ENCODE measurements at places on chromosomes 7 and 10.

DNA sequence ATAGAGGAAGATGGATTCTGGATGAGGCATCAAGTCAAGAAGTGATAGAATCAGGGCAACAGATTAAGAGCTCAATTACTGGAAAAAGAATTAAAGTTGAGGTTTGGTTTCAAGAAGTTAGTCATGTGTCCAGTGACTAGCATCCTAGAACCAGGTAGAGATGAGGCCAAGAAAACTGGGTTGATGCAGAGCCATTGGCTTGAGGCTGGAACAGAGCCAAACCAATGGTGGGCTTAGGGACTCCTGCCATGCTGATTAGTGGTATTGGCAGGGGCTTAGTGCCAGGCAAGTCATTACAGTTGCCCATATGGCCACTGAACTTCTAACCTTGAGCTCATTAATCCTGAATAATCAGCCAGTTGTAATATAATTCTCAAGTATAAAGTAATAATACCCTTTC, 18.5 kb downstream of the ZNF277 start:
- DNase-seq = no peak

- DNase-seq = peak; percentile 23
Observed at GRCh38 chr7:132575419-132575981, 770 bp downstream of the PLXNA4 start.

- no peak for DNase-seq
Observed at GRCh38 chr10:620417-620816, 69.1 kb downstream of the DIP2C start.

GRCh38 chr10:109939315-109939961, 16.1 kb upstream of the XPNPEP1 start:
- no peak for DNase-seq

GRCh38 chr10:26911811-26912461, 51.2 kb upstream of the ABI1 start:
- no peak for DNase-seq

GRCh38 chr7:158816995-158817394, 12.3 kb downstream of the ESYT2 start:
- DNase-seq = no peak

- DNase-seq = no peak
Observed at GRCh38 chr10:71725998-71726579, 6.5 kb upstream of the C10orf105 start.

DNA sequence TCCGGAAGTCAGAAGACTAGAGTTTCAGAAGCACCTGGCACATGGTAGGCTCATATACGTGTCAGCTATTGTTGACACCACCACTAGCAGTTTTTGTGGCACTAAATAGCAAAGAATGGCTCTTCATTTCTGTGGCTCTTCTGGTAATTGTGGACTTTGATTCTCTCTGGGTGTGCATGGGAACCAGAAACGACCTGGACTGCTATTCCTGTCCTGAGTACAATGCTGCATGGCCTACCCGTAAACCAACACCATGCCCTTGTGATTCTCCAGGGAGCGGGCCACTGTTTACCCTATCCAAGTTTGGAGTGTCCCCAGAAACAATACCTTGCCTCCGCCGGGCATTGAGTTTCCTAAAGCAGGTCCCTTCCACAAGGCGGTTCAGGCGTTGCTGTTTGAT, 162.9 kb upstream of the AOAH start:
- no peak for DNase-seq

DNA sequence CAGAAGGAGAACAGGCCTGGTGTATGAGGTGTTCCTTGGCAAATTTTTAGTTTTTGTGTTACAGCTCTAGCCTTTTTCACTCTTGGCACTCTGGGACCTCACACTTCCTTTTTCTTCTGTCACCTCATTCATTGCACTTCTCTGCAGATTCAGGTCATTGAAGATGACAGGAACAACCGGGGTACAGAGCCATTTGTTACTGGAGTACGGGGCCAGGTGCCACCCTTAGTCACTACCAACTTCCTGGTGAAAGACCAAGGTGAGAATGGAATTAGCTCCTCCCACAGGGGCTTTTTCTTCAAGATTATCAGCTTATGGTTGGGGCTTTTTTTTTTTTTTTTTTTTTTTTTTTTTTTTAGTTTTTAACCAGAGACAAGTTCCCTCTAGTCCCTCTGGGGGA, 18.5 kb upstream of the CHCHD1 start:
- DNase-seq = no peak

- no peak for DNase-seq
Observed at GRCh38 chr7:155643804-155644177, 670 bp upstream of the RBM33 start.

GRCh38 chr10:22489467-22489866, 144.2 kb downstream of the SPAG6 start:
- DNase-seq = no peak

DNA sequence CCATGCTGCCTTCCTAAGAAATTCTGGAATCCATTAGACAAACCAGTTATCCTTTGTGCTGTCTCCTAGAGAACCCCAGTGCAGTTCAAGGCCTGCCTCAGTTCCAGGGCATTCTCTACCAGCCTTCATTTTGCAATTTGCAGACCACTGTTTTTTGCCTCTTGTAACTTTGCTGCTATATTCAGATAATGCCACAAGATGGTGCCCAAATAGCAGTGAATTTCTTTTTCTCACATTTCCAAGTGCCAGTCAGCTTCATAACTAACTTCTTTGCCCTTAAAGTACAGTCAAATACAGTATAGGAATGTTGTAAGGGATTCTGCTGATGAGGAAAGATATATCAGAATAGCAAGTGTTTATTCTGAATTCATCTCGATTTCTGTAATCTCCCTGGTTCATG, 25.2 kb downstream of the LOXL4 start:
- DNase-seq = no peak

DNA sequence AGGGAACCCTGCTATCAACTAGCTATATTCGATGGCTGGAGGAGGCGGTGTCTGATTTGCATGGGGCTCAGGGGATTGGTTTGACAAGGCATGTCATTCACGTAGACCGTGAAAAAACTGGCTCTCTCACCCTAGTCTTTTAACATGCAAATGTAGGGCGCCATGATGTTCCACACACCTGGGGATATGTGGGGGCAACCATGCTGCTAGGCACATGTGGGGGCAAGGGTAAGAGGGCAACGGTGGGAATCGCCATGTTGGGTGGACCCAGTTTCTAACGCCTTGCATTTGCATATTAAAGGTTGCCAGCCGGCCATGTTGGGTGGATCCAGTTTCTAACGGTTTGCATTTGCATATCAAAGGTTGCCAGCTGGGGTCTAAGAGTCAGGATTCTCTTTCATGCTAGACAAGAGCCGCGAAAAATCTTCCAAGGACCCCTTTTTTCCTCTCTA, 419.2 kb upstream of the NFE2L3 start:
- no peak for DNase-seq

DNA sequence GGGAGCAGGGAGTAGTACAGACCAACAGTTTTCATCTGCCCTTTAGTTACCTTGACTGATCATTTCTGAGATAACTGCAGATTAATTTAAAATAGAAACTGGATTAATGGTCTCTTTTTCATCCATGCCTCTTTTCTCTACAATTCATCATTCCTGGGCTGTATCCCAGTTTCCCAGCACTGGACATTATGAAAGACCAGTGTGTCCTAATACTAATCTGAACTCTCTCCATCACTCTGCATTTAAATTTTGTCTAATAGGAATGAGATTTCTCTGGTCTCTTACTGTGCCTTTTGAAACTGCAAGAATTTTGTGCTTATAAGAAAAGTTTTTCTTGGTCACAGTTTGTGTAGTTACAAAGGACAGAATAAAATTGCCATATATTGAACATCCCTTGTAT, 12.7 kb downstream of the PLEKHA8 start:
- DNase-seq = no peak

DNA sequence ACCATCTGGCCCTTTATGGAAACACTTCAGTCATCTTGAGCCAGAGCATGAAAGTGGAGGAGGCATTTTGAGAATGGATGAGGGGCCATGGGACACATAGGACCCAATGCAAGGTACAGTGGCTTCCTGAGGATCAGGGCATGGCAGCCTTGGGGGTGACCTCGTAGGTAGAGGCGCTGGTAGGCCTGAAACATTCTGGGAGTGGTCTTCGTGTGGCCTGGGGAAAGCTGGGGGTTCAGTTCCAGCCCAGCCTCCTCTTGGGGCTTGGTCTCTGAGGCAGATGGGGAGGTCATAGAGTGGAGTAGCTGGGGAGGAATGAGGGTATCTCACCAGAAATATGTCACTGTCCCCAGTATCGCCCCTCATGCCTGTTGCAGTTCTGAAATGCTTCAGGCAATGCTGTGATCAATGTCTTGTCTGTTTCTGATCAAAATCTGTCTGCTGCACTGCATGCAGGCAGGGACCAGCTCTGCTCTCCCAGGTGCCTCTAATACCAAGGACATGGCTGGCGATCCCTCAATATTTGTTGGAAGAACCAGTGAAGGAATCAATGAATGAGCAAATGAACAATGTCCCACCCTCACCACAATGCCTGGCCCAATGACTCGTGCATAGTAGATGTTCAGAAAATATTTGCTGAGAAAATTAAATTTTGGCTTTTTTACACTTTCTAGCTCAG, 90.9 kb downstream of the CHST15 start:
- no peak for DNase-seq

DNA sequence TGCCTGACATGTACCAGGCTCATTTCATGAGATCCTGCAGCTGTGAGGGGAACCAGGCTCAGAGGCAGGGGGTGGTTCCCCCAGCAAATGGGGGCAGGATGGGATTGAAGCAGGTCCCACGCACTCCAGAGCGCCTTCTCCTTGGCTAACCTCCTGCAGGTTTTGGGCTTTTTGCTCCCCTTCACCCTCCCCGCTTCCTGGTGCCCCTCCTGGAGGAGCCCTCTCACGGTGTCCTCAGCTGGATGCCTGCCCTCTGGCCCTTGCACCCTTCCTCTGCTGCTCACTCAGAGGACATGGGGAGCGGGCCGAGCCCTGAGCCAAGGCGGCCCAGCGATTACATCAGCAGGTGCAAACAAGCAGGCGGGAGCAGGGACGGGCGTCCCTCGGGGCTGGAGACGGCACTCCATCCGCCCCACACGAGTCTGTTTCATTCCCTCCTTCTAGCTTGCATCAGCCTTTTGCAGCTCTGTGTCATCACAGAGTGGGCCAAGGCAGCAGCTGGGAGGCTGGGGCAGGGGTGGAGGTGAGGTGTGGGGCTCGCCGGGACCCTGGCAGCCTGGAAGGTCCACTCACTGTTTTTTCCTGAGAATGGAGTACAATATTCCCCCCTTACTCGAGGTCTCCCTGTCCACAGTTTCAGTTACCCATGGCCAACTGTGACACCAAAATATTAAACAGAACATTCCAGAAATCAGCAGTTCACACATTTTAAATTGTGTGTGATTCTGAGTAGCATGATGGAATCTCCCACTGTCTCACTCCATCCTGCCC, 52.7 kb upstream of the SLC29A3 start:
- DNase-seq = peak; percentile 11

DNA sequence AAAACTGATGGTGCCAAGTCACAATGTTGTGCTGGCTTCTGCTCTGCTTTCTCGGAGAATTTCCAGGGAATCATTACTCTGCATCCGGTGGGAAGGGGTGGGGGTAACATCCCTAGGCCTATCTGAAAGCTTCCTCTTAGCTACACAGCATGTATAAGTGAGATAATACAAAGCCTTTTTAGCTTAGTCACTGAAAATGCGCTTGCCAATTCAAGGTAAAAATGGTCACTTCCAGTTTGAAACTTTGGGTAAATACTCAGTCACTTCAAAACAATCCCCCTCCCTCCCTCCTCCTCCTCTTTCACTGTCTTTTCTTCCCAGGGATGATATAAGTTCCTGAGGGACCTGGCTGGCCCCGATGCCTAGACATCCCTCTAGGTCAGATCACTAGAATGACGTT, 57.3 kb upstream of the APBB1IP start:
- no peak for DNase-seq

GRCh38 chr10:81019029-81019890, 481.6 kb downstream of the SH2D4B start:
- peak; percentile 1 for DNase-seq

DNA sequence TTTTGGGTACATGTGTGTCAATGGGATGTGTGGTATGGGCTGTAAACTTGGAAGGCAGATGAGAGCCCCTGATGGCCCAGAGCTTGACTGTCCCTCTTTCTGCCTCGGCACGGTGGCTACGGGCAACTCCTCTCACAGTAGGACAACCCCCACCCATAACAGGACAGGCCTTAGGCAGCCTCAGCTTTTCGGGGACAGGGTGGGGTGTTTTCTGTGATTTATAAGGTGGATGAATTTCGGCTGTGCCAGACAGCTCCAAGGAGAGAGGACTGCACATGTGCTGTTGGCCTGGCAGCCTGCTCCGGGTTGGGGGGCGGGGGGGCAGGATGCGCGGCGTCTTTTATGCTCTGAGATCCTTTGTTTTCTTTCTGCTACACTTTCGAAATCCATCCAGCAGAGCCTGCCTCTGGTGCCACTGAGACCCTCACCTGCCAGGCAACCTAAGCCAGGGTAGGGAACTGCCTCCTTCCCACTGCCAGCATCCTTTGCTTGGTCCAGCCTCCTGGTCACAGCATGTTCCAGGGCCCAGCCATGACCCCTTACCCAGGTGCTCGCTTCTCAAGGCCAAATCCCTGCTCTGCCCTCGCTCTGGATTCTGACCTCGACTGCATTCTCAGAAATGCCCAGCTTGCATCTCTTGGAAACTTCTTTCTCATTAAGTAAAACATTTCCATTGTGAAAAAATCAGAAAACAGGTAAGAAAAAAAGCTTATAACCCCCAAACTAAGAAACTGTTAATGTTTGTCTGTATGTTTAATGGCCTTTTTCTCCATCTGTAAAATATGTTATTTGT, 15.4 kb upstream of the BTBD16 start:
- no peak for DNase-seq

- DNase-seq = no peak
Observed at GRCh38 chr10:129518793-129519192, 51.8 kb downstream of the MGMT start.

GRCh38 chr7:28107960-28108359, 72.6 kb downstream of the JAZF1 start:
- DNase-seq = no peak

DNA sequence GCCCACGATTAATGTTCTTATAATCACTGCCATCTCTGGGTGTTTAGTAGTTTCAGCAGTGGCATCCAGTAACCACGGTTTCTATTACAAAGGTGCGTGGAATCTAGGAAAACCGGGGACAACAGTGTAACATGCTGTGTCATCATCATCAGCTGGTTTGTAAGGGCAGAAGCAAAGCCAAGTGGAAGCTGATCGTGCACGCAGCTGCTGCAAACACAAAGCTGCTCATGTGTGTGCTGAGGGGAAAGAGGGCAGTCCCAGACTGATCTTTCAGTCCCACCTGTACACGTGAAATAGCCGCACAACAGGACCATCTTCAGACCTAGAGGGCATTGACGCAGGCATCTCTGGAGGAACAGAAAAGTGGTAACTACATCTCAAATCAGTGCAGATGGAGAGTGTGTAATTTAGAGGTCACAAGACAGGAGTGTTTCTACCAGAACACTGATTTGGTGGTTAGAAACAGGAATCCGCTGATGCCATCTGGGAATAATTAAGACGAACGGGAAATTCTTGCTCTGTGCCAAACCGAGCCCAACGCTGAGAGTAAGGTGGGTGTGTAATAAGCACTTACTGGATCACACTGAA, 13.4 kb downstream of the ANKRD16 start:
- DNase-seq = no peak

DNA sequence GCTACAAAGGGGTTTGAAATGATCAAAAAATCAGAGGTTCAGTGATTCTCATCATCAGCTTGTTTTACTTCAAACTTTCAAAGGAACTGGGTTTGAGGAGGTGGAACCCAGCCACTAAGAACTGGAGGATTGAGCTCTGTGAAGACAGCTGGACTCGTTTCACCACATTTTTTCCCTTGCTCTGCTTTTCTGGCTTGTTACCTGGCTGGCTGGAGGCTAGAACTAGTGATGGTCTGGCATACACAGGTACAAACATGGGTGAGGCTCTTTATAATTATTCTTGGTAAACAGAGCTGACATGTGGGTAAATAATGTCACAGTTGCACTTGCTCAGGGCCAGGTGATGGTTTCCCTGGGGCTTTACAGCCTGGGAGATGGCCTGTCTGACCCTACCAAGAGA, 352.5 kb downstream of the FGFR2 start:
- DNase-seq = no peak

All from DMS79 (cell line).